Activated naive CD4-positive, alpha-beta T cell treated with anti-CD3 and anti-CD28 coated beads for 36 hours (primary cell): ENCODE measurements at places on chromosomes 13 and 19. TPM values are rescaled to one million over a fixed set of nuclear protein-coding genes. Genes with fewer than 3 reads are reported as not detected.

NLRP4 gene
- total RNA-seq, result not detected

MBD3L2 gene
- total RNA-seq, result not detected

KHSRP gene
- 290 TPM for total RNA-seq

ETV2 gene
- 0.52 TPM for total RNA-seq

SHANK1 gene
- not detected for total RNA-seq

ZNF792 gene
- total RNA-seq, result 3.5 TPM

PLIN5 gene
- total RNA-seq, result 0.25 TPM

CARD8 gene
- 104 TPM for total RNA-seq

ZSCAN4 gene
- not detected for total RNA-seq

CASP14 gene
- not detected for total RNA-seq

ADM5 gene
- 1.4 TPM for total RNA-seq

TYROBP gene
- total RNA-seq, result not detected

KLK11 gene
- total RNA-seq, result not detected

CCDC169 gene
- 0.50 TPM for total RNA-seq

SULT2B1 gene
- not detected for total RNA-seq

CLEC4M gene
- total RNA-seq, result not detected

RTBDN gene
- total RNA-seq, result not detected

ZNF563 gene
- total RNA-seq, result 4.1 TPM

FCHO1 gene
- total RNA-seq, result 56.8 TPM

ZNF835 gene
- 1.3 TPM for total RNA-seq
